ENCODE measurements at places on chromosomes 3 and 15.

DNA sequence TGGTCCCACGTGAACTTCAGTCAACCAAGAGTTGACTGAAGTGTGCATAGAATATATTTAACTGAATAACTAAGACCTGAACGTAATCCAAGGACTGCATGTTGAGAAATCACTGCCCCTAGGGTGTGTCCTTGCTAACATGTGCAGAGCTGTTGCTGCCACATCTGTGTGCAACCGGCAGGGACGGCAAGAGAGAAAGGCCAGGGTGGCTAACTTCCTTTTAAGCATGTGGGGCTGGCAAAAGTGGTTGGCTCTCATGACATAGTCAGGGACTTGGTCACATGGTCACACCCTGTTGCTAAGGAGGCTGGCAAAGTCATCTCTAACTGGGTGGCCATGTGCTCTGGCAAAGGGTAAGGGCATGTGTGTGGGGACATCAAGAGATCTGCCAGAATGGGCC, 52.4 kb downstream of the GASK1A start:
- DNase-seq: no peak

DNA sequence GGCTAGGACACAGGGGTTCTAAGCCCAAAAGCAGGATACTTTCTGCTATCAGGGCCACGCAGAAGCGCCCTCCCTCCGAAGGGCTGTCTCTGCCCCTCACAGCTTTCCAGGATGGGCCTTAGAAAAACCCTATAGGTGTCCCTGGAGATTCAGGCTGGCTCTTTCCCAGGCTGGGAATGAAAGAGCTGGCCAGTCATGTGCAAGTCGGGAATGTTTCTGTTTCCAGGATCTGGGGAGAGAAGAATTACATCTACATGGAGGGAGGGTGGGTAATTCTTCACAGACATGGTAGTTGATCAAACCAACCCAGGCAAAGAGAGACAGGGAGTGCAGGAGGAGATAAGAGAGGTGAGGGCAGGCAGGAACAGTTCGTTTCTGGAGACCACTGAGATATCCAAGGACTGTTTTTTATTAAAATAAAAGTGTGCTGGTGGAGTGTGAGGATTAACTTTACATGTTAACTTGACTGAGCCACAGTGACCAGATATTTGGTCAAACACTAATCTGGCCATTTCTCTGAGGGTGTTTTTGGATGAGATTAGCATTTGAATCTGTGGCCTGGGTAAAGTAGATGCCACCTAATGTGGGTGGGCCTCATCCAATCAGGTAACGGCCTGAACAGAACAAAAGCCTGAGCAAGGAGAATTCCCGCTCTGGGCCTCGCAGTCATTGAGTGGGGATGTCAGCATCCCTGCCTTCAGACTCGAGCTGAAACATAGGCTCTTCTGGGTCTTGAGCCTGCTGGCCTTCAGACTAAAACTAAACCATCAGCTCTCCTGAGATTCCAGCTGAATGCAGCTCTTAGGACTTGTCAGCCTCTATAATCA, 15.3 kb downstream of the NUP210 start:
- DNase-seq: no peak

- no peak for DNase-seq
Measured at GRCh38 chr3:113966172-113966571, 18.4 kb downstream of the ZDHHC23 start.

GRCh38 chr15:71207141-71207540, 91.9 kb downstream of the THSD4 start:
- DNase-seq: no peak

DNA sequence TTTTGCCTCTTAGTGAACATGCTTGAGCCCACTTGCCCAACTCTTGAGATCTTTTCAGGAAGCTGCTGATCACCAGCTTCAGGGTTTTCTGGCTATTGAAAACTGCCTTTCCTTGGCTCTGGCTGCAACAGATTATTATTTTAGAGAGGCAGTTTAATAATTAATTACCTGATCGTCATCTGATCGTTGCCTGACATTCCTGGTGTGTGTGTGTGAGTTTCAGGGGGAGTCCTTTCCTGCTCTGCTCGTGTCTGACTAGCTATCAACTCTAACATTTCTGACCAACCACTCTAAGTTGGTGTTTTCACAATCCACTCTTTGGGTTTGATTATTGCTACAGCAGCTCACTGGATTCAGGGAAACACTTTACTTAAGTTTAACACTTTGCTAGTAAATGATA, 84.3 kb upstream of the SPATA16 start:
- DNase-seq: no peak

GRCh38 chr3:46864061-46864881, 1.0 kb upstream of the MYL3 start:
- DNase-seq: no peak

DNA sequence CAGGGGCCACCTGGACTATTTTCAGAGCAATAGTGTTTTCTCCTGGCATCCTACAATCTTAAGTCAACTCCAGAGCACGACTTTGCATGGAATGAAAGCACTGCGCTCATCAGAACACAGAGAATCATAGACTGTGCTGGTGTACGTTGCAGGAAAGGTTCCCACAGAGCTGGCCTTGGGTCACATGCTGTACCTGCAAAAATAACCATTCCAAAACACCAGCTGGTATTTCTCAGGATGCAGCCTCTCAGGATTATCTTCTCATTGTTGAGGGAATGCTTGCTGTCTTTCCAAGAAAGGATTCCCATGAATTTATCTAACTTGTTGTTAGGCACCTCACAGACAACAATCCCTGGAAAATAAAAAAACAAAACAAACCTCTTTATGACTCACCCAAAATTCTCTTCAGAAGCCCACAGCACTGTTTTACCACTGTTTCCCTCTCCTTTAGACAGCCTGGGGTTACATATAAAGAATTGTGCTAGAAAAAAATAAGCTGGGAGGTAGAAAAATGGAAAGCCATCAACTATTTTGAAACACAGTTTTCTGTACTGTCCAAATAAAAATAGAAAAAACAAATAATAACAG, 131.7 kb downstream of the ATP8B4 start:
- DNase-seq: no peak

DNA sequence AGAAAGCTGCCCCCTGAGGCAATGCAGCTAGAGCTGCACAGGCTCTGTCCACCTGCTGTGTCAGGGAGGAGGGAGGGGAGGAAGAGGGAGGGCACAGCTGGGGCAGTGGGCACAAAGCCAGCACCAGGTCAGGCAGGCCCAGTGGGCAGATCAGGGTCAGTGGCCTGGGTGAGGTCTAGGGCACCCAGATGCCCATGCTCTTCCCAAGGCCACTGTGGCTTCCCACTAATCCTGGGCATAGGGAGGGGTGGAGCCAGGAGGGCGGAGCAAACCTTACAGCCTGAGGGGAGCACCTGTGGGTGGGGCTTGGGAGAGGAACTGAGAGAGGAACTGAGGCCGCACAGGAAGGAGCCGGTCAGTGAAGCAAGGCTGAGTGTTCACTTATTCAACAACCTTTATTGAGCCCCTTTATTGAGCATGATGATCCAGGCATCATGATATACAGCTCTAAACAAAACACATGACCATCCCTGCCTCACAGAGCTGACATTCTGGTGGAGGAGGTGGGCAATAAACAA, 55.0 kb downstream of the RHCG start:
- DNase-seq: no peak

- no peak for DNase-seq
Measured at GRCh38 chr15:25172691-25173090, 217.9 kb downstream of the SNRPN start.

GRCh38 chr3:186180151-186180550, 71.3 kb upstream of the ETV5 start:
- no peak for DNase-seq

DNA sequence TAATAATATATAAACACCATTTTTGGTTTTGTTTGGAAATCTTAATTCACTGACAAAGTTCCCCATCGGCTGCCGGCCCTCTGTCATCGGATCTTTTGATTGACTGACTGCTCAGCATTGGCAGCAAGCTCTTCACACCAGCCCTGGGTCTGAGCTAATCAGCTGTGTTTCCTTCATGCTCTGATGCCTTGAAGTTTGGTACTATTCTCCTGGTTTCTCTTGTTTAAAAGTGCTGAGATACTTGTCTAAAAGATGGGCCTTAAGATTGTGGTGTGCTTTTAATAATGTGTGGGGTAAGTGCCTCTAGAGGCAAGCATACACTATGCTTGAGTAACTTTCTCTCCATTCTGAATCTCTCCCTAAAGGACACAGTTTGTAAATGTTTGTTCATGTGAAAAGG, 415.5 kb upstream of the TPRG1 start:
- DNase-seq: no peak

- DNase-seq: no peak
Measured at GRCh38 chr15:22808761-22809280, 22.4 kb downstream of the NIPA1 start.

GRCh38 chr3:51198477-51198876, 186.6 kb upstream of the MANF start:
- DNase-seq: no peak

DNA sequence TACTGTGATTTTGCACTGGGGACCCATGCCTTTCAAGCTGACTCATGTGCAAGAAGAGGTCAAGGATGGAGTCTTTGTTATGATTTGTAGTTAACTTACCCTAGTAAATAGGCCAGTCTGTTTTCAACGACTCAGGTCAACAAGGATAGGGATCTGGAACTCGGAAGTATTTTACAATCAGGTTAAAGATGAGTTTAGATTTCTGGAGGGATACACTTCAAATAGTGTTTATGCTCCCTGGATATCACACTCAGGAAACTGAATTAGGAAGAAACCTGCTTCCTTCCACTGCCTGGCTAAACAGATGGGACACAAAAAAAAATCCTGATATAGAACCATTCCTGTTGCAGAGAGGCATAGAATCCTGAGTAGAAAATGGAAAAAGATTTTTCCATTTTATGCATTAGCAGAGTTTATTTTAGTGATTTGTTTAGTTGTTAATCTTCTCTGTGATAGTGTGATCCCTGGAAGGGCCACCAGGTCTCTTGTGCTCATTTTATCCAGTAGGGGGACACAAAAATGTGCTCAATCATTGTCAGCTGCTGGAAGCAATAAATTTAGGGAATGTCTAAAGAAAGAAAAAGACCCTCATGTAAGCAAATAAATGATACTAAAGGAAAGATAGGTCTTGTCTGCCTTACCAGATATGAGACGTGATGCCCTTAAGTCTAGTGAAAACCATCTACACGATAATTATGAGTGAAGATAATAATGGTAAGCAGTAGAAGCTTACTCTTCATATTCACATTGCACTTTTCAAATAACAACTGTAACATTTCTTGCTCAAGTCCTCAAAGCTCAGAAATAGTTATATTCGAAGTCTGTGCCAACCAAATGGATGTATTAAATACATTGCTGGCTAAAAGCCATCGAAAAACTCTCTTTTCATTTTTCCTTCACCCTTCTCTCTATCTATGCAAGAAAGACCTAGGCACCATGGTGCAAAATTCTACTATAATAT, 452.1 kb upstream of the KCNMB2 start:
- peak; percentile 14 for DNase-seq

- peak; percentile 12 for DNase-seq
Measured at GRCh38 chr3:107106316-107106715, 270.9 kb upstream of the CCDC54 start.

- DNase-seq: no peak
Measured at GRCh38 chr3:125121246-125122010, 65.6 kb upstream of the HEG1 start.

- DNase-seq: peak; percentile 71
Measured at GRCh38 chr3:158845765-158846350, 44.0 kb downstream of the MFSD1 start.

DNA sequence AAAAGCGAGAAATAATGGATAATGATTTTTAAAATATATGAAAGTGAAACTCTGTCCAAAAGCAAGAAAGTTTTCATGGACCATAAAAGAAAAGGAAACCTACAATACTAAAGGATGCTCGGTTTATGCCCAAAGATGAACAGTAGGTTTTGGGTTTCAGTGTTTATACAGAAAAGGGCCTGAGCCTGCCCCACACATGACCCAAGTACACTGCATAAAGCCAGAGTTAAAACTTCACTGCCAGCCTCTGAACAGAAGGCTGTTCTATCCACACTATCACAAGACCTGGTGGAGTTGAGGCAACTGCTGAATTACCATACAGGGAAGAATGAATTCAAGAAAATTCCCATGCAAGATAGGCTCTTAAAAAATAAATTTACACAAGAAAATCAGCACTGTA, 165.2 kb downstream of the MECOM start:
- DNase-seq: no peak

- no peak for DNase-seq
Measured at GRCh38 chr3:19334120-19334519, 185.8 kb downstream of the KCNH8 start.

DNA sequence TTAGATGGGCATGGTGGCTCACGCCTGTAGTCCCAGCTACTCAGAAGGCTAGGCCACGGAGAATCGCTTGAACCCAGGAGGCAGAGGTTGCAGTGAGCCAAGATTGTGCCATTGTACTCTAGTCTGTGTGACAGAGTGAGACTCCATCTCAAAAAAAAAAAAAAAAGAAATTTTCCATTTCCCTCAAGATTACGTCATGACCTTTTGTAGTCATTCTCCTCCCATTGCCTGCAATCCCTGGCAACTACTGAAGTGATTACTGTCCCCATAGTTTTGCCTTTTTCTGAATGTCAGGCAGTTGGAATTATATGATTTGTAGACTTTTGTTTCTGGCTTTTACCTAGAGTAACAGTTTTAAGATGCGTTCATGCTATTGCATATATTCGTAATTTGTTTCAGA, 28.0 kb downstream of the WDR76 start:
- DNase-seq: no peak

DNA sequence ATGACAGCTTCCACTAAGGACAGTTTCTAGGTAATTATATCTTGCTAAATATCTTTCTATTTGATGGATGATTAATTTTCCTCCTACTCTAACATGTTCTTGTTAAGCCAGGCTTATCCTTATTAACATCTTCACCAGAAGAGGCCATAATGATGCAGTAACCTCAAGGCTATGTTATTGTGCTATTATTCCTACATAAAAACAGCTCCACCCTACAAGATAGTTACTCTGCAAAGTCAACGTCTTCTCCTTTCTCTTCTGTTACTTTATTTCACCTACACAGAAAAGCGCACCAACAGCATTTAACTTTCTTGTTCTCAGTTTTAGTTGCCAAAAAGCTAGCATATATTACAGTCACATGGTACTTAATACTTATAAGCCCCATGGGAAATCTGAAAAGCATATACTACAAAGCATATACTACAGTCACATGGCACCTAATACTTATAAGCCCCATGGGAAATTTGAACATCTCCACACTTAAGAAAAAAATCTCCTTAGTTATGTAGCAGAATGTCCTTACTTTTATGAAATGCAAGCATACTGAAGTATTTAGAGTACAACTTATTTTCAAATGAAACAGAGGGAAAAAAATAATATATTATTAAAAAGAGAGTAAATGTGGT, 13.4 kb downstream of the ADAM10 start:
- no peak for DNase-seq
